Suppressor macrophage (primary cell): ENCODE measurements at places on chromosomes 11 and 22.

DNA sequence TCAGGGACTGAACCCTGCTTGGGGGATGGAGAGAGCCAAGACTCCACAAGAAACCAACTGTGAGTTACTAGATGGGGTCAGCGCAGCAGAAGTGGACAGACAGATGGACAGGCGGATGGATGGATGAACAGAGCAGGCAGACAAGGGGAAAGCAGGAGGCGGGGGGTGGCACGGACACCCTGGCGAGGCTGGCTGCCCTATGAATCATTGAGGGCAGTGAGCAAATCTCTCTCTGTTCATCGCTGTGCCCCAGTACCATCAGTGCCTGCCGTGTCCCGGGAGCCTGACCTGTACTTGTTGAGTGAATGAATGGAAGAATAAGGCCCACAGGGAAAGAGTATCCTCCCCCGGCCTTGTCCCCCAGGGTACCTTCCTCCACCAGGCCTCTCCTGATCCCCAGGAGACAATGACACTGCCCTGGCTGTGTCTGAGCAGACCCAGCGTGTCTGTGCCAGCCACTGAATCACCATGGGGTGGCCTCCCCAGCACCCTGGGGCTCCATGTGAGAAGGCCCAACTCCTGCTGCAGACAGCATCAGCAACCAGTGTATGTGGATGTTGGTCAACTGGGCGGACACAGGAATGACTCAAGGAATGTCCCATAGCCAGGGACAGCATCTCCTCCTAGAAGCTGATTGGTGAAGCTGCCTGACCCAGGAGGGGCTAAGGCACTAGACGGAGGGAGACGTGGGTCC, 5.1 kb upstream of the KLHL35 start:
- no peak for DNase-seq

GRCh38 chr22:34070051-34070450, 149.8 kb upstream of the LARGE1 start:
- DNase-seq = no peak

- DNase-seq = no peak
Measured at GRCh38 chr11:35787626-35788025, 125.1 kb downstream of the TRIM44 start.

DNA sequence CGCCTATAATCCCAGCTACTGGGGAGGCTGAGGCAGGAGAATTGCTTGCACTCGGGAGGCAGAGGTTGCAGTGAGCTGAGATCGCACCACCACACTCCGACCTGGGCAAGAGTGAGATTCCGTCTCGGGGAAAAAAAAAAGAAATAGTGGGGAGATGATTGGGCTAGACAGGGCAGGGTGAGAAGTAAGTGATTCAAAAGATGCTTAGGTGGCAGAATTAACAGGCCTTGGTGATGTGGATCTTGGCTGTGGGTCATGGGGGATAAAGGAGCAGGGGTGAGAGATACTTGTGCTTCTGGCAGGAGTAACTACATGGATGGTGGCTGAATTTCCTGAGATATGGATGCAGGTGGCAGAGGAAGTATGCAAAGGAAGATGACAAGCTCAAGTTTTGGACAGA, 13.1 kb upstream of the UCP3 start:
- DNase-seq = no peak

DNA sequence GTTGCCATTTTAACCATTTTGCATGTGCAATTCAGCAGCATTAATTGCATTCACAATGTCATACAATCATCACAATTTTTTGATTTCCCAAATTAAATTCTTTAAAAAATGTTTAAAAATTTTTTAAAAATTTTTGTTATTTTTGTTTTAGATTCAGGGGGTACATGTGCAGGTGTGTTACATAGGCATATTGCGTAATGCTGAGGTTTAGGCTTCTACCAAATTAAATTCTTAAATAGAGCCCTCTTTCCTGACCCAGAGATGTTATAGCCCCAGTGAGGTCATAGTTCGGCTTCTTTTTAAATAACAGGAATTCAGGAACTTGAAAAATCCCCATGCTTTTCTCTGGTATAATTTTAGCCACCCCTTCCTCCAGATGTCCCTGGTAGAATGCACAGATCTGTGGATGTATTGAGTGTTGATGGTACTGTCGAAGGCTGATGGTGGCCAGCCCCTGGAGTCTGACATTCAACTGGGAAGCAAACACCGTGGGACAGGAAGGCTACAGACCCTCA, 11.3 kb upstream of the AMPD3 start:
- DNase-seq = no peak

DNA sequence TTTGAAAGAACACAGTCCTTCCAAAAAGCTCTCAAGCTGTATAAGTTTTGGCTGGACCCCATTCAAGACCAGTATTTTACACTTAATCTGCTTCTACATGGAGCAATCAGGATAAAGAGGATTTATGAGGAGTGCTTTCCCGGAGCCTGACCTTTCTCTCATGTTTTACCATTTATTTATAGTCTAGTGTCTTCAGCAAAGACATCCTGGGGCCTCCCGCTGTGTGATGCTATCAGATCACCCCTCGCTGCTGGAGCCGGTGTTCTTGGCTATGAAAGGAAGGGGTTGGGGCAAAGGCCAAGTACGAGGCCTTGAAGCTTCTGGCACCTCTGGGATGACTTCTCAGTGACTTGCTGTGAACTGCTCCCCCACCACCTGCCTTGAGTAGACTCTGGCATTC, 189.6 kb downstream of the ADAMTS15 start:
- DNase-seq = no peak

- peak; percentile 84 for DNase-seq
Measured at GRCh38 chr11:10454878-10455631, at the start of gene AMPD3. Gene AMPD3 (plus strand): TSS chr11:10455264. CDS start chr11:10461520, 6,256 bp downstream.

- no peak for DNase-seq
Measured at GRCh38 chr11:14972581-14973495, 687 bp upstream of the CALCA start.

GRCh38 chr22:47192651-47193437, 430.4 kb downstream of the TBC1D22A start:
- DNase-seq = no peak

- peak; percentile 17 for DNase-seq
Measured at GRCh38 chr11:2867722-2868505, 17.7 kb downstream of the CDKN1C start.

DNA sequence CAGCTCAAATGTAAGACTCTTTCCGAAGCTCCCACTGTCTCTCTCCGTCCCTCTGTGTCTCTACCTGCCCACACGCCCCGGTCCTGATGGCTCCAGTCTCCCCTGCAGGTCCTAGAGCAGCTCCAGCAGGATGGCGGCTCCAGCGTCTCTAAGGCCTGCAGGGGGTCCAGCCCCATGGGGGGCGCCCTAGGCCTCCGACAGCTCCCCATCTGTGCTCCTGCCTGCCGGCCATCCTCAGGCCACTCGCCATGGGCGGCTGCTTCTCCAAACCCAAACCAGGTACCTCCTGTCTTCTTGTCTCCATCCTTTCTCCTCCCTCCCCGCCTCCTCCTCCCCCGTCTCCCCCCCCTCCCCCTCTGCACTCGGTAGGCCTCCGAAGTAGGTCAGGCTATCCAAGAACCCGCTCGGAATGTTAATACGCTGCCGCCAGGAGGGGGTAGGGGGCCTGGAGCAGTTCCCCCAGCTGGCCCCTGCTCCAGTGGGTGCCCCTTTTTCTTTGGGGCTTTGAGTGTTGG, 699 bp downstream of the AIFM3 start:
- no peak for DNase-seq

DNA sequence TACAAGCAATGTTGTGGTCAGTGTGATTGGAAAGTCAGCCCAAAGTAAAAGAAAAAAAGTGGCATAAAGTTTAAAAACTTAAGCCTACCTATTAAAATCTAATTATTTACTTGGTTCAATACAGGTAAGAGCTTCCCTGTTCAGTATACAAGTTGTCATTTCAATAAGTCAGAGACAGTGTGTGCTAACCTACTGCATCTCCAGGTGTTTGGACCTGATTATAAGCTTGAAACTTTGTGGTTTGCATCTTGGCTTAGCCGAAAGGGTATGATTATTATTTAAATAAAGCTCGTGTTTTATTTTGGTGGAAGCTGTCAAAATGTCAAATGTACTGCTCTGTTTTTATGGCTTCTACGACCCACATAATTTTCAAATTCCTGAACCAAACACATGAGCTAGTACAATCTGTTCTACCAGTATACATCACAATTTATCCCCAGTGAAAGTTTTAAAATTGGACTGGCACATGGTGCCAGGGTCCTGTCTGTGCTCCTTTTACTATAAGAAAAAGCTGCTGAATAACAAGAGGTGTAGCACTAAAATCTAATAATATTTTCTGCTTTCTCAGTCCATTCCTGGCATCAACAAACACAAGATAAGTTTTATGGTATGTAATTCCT, 103.9 kb upstream of the ANO3 start:
- no peak for DNase-seq

DNA sequence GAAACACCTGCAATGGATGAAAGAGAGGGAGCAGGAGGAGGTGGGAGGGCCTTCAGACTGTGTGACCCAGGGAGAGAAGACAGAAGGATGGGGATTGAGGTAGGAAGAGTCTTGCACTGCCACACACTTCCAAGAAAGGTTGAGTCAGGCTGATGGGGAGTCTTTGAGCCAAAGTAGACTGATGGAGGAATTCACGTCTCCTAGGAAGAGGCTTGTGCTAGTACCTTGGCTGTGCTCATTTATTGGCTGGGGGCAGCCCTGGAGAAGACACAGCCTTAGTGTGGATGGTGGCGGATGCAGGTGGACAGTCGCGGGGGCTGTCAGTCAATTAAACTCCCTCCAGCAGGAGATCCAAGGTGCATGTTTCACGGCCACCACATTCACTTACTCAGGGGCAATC, 16.2 kb upstream of the ACCSL start:
- no peak for DNase-seq

- no peak for DNase-seq
Measured at GRCh38 chr22:17479135-17479534, 84.2 kb upstream of the SLC25A18 start.

GRCh38 chr11:107655602-107656001, 56.3 kb downstream of the SLN start:
- peak; percentile 0 for DNase-seq

GRCh38 chr11:69160296-69161116, 4.8 kb downstream of the SMIM38 start:
- DNase-seq = no peak

DNA sequence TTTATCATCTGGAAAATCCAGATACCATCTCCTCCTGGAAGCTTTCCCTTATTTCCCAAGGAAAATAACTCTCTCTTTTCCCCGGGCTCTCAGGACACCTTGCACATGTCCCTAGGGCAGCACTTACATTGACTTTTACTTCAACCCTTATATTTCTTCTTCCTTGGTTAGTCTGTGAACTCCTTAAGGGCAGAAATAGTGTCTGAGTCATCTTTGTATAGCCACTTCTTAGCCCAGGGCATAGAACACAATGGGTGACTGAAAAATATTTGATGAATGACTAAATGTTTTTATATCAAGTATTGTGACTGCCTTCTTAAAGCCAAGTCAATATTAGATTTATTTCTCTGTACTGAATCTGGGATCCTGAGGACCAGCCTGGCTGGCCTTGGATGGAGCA, 45.4 kb upstream of the MYOD1 start:
- no peak for DNase-seq

DNA sequence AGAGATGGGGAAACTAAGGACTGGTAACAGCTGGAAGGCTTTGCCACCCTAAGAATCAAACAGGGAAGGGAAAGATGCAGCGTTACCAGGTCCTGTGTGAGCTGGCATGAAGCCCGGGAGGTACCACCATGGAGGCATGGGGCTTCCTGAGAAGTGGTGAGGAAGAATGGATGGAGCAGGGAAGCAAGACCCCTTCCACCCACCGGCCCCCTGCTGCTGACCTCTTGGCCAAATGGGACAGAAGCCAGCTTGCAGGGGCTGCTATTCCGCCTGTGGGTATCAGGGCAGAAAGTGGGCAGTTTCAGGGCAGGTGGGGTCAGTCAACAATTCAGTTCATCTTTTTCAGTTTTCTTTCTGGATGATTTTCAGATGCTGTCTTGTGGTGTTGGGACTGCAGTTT, 1099.9 kb downstream of the TBC1D22A start:
- DNase-seq = no peak

- DNase-seq = no peak
Measured at GRCh38 chr22:19040888-19041703, 81.1 kb downstream of the DGCR2 start.

GRCh38 chr22:32127904-32128303, 31.2 kb downstream of the C22orf42 start:
- no peak for DNase-seq

GRCh38 chr11:26936109-26936508, 57.8 kb upstream of the FIBIN start:
- no peak for DNase-seq

DNA sequence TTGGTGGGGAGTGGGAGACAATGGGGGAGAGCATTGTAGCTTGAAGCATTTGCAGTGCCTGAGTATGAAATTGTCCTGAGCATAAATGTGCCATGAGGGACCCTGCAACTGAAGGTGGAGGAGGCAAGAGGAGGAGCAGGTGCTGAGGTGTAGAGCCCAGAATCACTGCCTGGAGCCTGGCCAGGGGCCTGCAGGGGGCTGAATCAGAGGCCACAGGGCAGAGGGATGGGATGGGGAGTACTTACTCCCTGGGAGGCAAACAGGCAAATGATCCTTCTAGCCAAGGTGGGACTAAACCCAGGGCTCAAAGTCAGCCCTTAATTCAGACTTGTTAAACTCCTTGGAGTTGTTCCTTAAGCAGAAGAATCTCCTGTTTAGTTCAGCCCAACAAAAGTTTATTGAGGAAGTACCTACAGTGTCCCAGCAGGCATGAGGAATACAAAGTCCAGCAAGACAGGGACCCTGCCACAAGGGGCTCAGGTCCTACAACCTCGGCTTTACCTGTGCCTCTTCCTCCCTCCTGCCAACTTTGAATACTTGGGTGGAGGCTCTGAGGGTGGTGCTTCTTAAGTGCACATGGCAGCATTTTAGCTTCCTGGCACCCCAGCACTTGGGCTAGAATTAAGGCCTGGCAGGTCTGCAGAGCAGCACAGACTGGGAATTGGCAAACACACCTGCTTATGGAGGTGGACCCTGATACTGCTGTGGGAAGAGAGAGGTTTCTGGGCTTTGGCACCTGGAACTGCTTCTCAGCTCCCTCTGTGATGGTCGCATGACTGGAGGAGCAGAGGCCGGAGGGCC, 20.0 kb downstream of the MICAL2 start:
- DNase-seq = peak; percentile 39

DNA sequence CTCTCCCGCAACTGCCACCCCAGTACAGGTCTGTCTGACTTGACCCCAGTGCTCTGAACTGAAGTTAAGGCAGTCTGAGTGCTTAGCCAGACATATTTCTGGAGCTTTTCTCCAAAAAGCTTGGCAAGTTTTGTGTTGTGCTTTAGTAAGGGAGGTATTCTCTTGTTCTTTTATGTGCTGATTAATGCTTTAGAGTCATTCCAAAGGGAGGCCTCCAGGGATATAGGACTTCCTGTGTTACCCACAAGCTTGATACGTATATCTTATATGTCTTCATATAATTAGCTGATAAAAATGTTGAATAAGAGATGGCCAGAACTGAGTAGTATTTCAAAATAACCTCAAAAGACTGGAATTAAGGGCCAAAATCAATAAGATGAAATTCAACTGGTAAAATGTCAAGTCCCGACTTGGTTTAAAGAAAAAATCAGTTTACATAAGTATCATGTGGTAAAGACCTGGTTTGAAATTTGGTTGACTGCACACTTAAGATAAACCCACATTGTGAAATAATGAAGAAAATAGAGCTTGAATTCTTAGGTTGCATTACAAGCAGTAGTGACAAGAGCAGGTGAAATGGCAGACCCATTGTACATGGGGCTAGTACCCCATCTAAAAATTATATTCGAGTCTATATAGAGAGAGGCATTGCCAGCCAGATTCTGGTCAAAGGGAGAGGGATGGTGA, 226.9 kb downstream of the SNX19 start:
- no peak for DNase-seq
